ENCODE measurements at places on chromosomes 2 and 18.

- no peak for DNase-seq
Observed at GRCh38 chr18:68244786-68245185, 470.1 kb downstream of the TMX3 start.

DNA sequence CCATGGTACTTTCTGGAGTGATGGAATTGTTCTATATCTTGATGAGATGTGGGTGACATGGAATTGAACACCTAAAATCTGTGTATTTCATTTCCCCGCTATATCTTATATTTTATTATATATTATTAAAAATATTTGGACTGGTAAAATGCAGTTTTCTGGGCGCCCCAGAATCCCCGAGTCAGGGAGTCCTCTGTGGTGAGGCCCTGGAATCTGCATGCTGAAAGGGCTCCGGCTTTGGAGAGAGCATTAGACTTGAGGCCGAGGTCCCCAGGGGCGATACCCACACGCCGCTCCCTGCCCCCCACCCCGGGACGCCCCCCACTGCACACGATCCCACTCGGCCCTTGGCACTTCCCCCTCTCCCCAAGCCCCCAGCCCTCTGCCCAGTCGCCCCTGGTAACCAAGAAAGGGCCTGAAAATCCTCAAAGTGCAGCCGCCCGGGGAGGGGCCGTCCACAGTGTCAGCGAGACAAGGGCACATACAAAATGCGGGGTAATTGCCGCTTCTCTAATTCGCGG, 126.0 kb downstream of the ZFP36L2 start:
- no peak for DNase-seq

DNA sequence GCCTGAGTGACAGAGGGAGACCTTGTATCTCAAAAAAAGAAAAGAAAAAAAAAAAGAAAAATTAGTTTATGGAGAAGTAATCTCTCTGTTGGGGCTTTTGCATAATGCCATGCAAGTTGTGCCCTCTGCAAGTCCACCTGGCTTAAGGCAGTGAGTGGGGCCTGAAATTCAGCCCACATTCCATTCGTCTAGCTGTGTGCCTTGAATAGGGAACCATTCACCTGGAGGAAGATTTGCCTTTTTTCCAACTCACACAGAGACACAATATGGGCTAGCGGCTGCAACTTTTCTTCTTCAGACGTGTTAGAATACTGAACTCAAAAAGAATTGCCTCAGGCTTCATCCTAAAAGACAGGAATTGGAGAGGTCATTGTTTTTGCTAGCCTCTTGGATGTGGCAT, 160.0 kb upstream of the STON1 start:
- no peak for DNase-seq

DNA sequence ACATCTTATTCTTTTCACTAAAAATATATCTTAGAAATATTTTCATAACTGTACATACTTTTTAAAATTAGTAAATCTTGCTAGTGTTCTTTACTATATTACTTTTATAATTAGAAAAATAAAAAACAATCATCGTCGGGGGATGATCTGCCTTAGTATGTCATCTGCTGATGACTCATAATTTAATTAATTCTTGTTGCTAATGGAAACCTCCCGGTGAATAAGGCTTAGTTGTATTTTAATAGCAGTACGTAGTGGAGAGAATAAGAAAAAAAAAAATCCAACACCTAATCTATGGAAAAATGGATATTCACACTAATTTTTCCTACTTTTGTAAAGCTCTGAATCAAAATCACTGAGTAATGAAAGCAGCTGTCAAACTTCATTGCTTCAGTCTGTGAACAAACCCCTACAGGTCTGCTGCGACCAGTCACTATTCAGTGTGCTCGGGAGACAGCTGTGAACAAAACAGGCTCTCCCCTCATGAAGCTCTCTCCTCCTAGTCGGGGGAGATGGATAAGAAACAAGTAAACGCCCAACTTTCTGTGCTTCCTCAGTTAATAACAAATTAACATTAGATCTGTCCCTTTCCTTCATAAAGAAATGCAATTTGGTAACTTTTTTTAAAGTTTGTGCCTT, 97.4 kb upstream of the UPP2 start:
- DNase-seq, result no peak

DNA sequence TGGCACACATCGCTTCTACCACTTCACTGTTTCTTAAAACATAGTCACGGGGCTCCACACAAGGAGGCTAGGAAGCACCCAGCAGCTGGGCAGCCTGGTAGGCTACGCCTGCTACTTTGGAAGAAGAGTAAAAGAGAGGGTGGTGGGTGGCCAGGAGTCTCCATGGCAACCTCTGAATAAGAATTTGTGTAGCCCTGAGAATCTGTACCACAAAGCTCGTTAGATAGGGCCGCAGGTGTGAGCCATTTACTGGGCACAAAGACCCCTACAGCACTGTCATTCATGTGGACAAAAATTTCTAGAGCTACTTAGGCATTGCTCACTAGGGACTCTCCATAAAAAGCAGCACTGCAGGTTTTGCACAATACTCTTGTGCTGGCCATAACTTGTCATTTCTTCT, 166.4 kb upstream of the MSH6 start:
- DNase-seq, result no peak

GRCh38 chr2:41572154-41572553, 475.7 kb upstream of the PKDCC start:
- DNase-seq, result no peak

GRCh38 chr2:96665083-96665569, 22.6 kb downstream of the FER1L5 start:
- DNase-seq, result no peak

GRCh38 chr18:51361130-51361860, 163.8 kb upstream of the MEX3C start:
- DNase-seq, result no peak

DNA sequence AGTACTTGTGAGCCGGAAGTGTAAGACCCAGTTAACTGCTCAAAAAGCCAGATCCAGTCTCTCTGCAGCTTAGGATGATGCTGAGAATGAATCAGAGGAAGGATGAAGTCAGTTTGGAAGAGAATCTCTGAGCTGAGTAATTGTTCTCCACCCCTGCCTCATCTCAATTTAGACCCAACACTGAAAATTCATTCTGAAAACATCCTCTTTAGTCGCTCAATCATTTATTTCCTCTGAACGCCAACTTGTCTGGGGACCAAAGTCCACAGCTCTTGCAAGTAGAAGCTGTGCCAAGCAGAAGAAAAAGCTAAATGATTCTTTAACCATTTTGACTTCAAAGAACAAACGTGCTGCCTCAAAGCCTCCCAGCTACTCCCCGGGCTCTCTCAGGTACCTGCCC, 177.1 kb upstream of the KLHL29 start:
- DNase-seq, result no peak

- DNase-seq, result no peak
Observed at GRCh38 chr2:216942016-216942415, 82.2 kb upstream of the TNP1 start.

GRCh38 chr2:182302174-182302573, 124.7 kb downstream of the PDE1A start:
- no peak for DNase-seq

- DNase-seq, result no peak
Observed at GRCh38 chr2:190916829-190917228, 36.2 kb downstream of the GLS start.

DNA sequence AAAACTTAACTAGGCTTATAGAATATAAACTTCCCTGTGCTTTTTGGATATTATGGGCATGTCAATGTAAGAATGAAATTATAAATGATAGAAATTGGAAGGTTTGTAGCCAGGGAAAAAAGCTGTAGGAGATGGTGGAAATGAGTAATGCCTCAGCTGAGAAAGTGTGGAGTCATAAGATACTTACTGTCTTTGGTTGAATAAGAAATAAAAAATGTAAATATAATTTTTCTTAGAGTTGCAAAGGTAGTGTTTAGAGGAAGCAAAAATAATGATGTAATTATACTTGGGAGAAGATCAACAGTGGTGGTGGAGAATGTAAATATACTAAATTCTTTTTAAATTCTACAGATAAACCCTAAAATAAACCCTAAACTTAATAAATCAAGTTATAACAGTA, 26.2 kb upstream of the RND3 start:
- no peak for DNase-seq

- DNase-seq, result no peak
Observed at GRCh38 chr18:3059272-3059671, 46.3 kb upstream of the LPIN2 start.

- DNase-seq, result no peak
Observed at GRCh38 chr2:143205106-143205764, 76.0 kb downstream of the ARHGAP15 start.

DNA sequence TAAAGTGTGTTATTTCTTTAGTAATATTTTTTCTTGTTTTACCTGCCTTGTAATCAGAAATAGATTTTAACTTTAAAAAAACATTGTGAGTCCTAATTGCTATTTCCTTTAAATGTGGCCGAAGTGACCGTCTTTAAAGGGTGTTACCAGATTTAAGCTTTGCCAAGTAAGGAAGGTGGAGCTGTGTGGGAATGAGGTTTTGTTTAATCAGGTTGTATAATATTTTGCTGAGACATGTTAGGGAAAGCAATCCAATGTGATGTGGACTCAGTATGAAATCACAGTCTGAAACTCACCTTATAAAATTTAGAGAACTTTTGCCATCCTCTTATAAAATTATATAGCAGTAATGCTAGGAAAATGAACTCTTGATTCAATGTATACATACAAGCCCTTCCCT, 32.9 kb upstream of the ITPRID2 start:
- DNase-seq, result no peak

GRCh38 chr2:41735006-41735405, 312.8 kb upstream of the PKDCC start:
- DNase-seq, result no peak

- no peak for DNase-seq
Observed at GRCh38 chr2:146633159-146633558, 1211.7 kb upstream of the ACVR2A start.

DNA sequence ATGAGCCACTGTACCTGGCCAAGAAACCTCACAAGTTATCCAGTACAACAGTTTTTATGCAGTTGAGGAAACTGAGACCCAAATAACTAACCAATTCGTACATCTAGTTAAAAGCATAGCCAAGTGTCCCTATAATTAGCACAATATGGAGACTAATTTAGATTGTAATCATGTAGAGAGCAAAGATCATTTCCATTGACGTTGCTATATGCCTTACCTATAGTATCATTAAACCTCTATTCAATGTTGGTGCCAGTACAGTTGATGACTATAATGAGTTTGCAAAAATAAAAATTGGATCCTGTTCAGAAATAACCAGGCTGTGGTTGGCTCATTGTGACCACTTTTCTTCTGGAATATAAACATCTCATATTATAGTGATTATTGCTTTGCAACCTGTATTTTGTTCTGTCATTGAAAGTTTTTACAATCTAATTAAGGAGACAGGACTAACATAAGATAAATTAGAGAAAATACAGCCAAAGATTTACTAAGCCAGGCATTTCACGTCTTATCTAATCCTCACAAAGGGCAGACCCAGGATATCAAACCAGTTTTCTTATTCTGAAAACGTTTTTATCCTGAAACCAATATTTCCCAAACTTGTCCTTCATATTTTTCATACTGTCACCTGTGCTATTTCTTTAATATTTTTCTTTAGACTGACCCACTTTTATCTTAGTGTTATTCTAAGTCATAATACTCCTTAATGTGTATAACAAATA, 130.0 kb upstream of the STON1 start:
- DNase-seq, result no peak

DNA sequence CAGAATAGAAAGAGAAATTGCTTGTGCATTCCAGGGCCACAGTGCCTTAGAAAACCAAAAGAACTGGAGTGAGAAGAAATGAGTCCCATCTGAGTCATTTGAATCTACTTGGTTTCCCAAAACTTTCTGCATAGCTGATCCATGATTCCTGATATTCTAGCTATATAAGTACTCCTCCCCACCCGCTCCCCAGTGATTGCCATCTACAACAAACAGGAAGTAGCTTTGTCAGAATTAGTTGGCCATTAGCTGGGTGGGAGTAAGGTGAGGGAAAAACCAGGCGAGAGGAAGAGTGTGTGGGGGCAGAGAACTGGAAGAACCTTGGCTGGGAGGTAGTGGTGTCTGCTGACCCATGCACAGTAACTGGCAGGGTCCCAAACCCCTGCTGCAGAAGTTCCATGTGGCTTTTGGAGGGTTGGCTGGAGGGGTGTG, 122.1 kb downstream of the ACAA2 start:
- no peak for DNase-seq

- no peak for DNase-seq
Observed at GRCh38 chr18:57991552-57991951, 52.5 kb upstream of the NEDD4L start.

GRCh38 chr2:122480501-122481243, 725.2 kb downstream of the TSN start:
- DNase-seq, result no peak

DNA sequence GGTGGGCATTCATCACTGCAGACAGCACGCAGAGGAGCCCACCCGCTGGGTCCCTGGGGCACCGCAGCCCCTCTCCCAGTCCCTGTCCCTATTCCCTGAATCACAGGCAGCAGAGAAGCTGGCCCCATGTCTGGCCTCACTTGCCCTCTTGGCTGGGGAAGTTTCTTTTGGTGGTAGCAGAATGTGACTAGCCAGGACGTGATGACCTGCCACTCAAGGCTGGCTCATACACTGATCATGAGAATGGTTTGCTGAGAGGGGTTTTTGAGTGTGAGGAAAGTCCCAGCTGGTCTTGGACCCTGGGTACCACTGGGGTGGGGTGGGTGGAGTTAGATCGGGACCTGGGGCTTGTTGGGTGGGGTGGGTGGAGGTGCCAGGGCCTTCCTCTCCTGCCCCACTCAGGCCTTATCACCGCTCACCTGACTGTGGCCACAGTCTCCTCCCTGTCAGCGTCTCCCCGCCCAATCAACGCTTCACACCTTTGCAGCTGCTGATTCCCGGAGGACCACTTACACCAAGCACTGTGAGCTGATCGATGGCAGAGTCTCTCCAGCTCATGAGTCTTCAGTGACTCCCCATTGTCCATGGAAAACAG, 28.9 kb upstream of the FOSL2 start:
- DNase-seq, result no peak

GRCh38 chr18:39994498-39994897, 1960.5 kb upstream of the PIK3C3 start:
- DNase-seq, result no peak
